ENCODE measurements at places on chromosomes 16 and 17. TPM values are rescaled to one million over a fixed set of nuclear protein-coding genes. Genes with fewer than 3 reads are reported as not detected.

Gene IGF2BP1
- not detected for polyA plus RNA-seq

Gene ACSM5
- not detected for polyA plus RNA-seq

Gene CCP110
- polyA plus RNA-seq = 4.1 TPM

Gene IGSF6
- not detected for polyA plus RNA-seq
